Activated T-helper 1 cell treated with anti-CD3 and anti-CD28 coated beads, Interleukin-12 subunit alpha, Interleukin-12 subunit beta, Interleukin-2, Interleukin-4 antibody, amounts not matched to agents 30 ng/mL and 10 ng/mL and 1 ng/mL, durations not matched to agents 14 hours and 24 hours and 36 hours (primary cell): ENCODE measurements at places on chromosomes 2 and 18. TPM values are rescaled to one million over a fixed set of nuclear protein-coding genes. Genes with fewer than 3 reads are reported as not detected.

The DYNC2LI1 gene
- total RNA-seq, result 6.2 and 6.6 TPM in 2 replicates

The ACADL gene
- not detected in 2 replicates for total RNA-seq

The POTEC gene
- total RNA-seq, result not detected in 2 replicates

The RGPD4 gene
- 0.18 TPM in 1 of 2 replicates, not detected in the other for total RNA-seq

The CD28 gene
- total RNA-seq, result 132 and 133 TPM in 2 replicates

The LYPD1 gene
- total RNA-seq, result not detected in 2 replicates

The TMEM37 gene
- total RNA-seq, result not detected in 2 replicates

The FIGN gene
- not detected in 2 replicates for total RNA-seq

The IL1RL1 gene
- total RNA-seq, result 3.9 and 4.8 TPM in 2 replicates

The CCDC138 gene
- total RNA-seq, result 20.0 and 23.4 TPM in 2 replicates

The ASTL gene
- total RNA-seq, result 2.0 and 2.9 TPM in 2 replicates

The HOXD13 gene
- not detected in 2 replicates for total RNA-seq

The FAM110C gene
- total RNA-seq, result 0.78 and 1.2 TPM in 2 replicates

The FOXD4L1 gene
- 0.32 and 0.39 TPM in 2 replicates for total RNA-seq

The CPS1 gene
- total RNA-seq, result 0.18 and 0.73 TPM in 2 replicates

The HYCC2 gene
- total RNA-seq, result 26.1 and 29.4 TPM in 2 replicates

The EPAS1 gene
- total RNA-seq, result 13.7 and 22.9 TPM in 2 replicates

The PDCL3 gene
- 39.2 and 45.5 TPM in 2 replicates for total RNA-seq

The AGXT gene
- not detected in 2 replicates for total RNA-seq

The DSG4 gene
- not detected in 2 replicates for total RNA-seq

The CNDP1 gene
- total RNA-seq, result not detected in 2 replicates

The TEX44 gene
- not detected in 2 replicates for total RNA-seq

The TMEM198 gene
- 2.9 and 3.3 TPM in 2 replicates for total RNA-seq

The PDK1 gene
- total RNA-seq, result 27.6 and 35.8 TPM in 2 replicates

The CCDC121 gene
- total RNA-seq, result 0.66 and 1.3 TPM in 2 replicates

The CAMKMT gene
- total RNA-seq, result 13.4 and 14.2 TPM in 2 replicates

The SERPINB8 gene
- 22.8 and 25.7 TPM in 2 replicates for total RNA-seq

The DSG3 gene
- total RNA-seq, result not detected in 2 replicates

The IL36G gene
- total RNA-seq, result not detected in 2 replicates

The PAX3 gene
- total RNA-seq, result not detected in 2 replicates

The IGFBP5 gene
- total RNA-seq, result not detected in 2 replicates

The ANKMY1 gene
- 21.9 and 25.2 TPM in 2 replicates for total RNA-seq

The CABYR gene
- total RNA-seq, result 0.49 and 1.1 TPM in 2 replicates

The STARD6 gene
- total RNA-seq, result 0.54 and 0.65 TPM in 2 replicates

The ROCK2 gene
- 20.5 and 21.7 TPM in 2 replicates for total RNA-seq

The CXCR1 gene
- not detected in 2 replicates for total RNA-seq

The ANKRD30BL gene
- not detected in 2 replicates for total RNA-seq

The C1GALT1C1L gene
- not detected in 2 replicates for total RNA-seq

The CFC1 gene
- not detected in 2 replicates for total RNA-seq

The NDC80 gene
- total RNA-seq, result 41.2 and 42.6 TPM in 2 replicates
